ENCODE measurements at places on chromosomes 2 and 18.

- peak; percentile 98 for DNase-seq
These were observed 101.7 kb downstream of the TTC32 start for GRCh38 chr2:19799881-19800780.

DNA sequence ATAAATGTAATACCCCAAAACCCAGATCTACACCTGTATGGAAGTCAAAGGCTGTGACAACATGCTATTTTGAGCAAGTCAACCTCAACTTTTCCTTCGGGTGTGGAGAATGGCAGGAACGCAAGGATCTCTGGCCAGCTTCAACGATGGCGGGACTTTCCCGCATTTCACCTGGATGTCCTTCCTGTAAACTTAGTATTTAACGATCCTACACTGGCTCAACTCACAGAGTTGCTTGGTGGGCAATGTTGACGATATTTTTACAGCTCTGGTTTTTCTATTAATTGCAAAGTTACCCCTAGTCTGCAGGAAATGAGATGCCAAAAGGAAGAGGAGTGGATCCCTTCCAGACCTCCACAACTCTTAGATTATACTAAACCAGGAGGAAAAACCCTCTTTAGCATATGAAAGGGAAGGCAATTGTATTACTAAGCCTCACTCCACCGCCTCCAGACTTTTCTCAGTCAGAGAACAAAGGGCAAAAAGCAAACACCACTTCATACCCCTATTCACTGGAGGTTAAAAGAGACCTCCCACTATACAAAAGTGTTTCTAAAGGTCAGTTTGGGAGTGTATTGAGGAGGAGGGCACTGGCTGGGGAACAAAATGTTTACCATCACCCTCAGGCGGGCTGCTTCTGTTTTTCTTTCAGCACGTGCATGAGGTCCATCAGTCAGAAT is 56.5 kb upstream of the ACVR1 start:
- DNase-seq = peak; percentile 75

- DNase-seq = no peak
These were observed 197.5 kb upstream of the COL3A1 start for GRCh38 chr2:188776634-188777033.

GRCh38 chr2:237057893-237058300 is 27.8 kb upstream of the COPS8 start:
- no peak for DNase-seq

DNA sequence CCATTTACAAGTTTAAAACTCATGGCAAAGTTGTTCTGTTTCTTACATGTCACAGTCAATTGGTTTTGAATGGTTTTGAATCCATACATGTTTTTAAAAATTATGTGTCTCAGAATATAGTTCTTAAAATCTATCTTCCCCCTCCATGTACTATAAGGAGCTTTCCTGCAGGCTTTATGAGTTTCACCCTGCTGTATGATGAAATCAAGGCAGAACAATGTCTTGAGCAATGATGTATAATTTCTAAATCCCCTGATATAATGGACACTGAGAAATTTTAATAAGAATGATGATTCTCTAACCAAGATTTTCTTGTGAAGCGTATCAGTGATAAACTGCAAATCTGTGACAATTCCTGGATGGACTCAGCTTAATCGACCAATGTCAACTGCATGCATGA is 10.6 kb upstream of the ZNF516 start:
- no peak for DNase-seq

DNA sequence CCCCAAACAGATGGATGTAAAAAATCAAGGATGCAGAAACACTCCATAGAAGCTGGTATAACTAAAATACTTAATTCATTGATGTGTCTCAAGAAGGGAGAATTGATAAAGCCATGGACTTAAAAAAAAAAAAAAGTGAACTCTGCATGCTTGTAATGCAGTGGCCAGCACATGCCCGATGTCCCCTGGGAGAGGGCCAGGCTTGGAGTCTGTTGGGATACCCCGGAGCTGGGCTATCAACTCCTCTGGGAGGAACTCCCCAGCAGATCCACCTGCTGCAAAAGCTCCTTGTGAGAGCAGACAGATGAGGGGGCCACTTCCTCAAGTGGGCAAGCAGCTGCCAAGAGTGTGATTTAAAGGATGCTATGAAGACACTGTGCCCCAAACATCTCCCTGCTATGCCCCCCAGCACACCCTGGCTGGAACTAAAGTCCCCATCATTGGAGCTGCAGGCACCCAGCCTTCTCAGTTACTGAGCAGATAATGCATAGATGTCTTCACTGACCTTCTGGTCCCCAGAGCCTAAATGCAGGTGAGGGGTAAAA is 311.5 kb upstream of the ID2 start:
- no peak for DNase-seq
